Esophagus squamous epithelium (tissue), 5 donors: ENCODE measurements at places on chromosomes 1 and 21.

DNA sequence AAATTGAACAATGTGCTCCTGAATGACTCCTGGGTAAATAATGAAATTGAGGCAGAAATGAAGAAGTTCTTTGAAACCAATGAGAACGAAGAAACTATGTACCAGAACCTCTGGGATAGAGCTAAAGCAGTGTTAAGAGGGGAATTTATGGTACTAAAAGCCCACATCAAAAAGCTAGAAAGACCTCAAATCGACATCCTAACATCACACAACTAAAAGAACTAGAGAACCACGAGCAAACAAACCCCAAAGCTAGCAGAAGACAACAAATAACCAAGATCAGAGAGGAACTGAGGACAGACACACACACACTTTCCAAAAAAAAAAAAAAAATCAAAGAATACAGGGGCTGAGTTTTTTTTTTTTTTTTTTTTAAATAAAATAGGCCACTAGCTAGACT lies 564.2 kb downstream of the SMYD3 start:
- no peak for DNase-seq

DNA sequence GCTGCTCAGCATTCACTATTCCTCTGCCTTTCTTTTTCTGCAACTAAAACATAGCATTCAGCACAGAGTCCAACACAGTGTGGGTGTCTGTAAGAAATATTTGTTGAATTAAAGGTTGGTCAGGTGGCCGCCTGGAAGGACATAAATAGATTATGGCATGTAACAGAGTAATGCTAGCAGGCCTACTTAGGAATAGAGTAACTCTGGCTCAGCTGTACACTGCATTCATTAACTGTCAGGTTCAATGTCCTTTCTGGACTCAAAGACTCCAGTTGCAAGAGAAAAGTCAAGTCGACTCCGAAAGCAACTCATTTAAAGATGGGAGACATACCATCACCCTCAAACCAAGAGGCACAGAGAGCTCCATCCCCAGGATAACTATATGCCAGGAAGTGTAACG lies 116.0 kb downstream of the LMX1A start:
- no peak for DNase-seq

- DNase-seq = no peak
Measured at GRCh38 chr1:35294809-35295208, 26.3 kb downstream of the ZMYM4 start.

- no peak for DNase-seq
Measured at GRCh38 chr1:173342736-173343135, 134.4 kb upstream of the PRDX6 start.

DNA sequence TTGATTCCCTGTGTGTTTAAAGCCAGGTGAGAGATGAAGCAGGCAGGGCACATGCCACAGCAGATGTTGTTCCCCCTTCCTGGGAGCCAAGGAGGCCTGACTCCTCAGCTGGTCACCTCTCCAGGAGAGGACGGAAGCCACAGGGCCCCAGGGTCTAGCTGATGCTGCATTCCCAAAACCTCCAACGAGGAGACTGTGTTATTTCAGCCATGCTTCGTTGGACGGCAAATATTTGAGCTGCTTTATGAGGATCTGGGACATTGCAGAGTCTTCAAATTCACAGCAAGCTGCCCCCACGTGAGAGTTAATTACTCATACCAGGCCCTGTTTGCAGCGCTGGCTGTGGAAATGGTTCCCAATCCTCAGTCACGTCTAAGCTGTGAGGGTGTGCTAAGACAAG lies 85.3 kb downstream of the CDC7 start:
- no peak for DNase-seq

- DNase-seq = no peak
Measured at GRCh38 chr1:69878338-69878737, 310.6 kb downstream of the LRRC7 start.

DNA sequence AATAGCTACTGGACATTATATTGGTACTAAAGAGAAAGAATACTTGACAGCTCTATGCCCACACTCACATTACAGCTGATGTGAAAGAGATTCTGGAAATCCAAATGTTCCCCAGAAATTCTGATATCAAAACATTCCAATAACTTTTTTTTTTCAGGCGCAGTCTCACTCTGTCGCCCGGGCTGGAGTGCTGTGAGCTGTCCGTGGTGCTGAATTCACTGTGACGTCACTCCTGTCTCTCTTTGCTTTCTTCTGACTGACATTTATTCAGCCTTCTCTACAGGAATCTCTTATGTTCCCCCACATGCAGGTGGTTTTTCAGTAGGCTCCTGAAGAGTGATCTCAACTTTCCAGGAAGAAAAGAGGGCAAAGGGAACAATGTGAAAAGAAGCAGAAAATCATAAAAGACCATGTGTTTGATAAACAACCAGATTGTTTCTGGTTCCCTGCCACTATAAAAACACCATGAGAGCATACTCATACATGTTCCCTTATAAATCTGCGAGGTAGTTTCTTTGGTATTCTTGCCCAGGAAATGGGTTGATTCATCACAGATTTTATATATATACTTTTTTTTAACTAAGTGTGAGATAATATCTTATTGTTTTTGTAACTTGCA lies 6.2 kb downstream of the S100A7A start:
- no peak for DNase-seq

DNA sequence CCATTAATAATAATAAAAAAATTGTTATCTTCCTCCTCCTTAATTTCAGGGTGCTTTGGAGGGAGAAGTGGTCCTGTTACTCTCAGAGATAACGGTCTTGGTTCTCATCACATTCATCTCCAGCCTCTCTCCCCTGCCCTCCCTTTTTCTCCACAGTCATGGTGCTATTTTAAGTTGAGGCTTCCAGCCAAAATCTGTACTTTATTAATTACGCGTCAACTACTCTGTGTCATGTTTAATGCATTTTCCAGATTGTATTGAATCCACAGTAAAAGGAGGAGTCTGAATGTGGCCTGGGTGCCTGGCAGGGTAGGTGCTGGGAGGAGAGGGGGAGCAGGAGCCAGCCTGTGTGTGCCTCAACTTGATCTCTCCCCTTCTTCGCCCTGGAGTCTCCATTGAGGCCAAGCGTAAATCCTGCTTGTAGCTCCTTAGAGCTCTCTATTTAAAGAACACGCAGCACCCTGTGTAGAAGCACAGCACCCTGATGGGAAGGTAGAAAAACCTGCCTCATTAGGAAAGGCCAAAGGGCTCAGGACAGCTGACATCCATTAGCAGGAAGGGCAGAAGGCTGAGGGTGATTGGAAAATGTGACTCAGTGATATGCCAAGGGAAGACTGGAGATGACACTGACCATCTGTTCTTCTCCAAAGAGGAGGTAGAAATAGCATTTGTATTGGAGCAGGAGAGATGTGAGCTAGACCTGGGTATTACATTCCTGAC lies 82.4 kb downstream of the PLXNA2 start:
- no peak for DNase-seq

DNA sequence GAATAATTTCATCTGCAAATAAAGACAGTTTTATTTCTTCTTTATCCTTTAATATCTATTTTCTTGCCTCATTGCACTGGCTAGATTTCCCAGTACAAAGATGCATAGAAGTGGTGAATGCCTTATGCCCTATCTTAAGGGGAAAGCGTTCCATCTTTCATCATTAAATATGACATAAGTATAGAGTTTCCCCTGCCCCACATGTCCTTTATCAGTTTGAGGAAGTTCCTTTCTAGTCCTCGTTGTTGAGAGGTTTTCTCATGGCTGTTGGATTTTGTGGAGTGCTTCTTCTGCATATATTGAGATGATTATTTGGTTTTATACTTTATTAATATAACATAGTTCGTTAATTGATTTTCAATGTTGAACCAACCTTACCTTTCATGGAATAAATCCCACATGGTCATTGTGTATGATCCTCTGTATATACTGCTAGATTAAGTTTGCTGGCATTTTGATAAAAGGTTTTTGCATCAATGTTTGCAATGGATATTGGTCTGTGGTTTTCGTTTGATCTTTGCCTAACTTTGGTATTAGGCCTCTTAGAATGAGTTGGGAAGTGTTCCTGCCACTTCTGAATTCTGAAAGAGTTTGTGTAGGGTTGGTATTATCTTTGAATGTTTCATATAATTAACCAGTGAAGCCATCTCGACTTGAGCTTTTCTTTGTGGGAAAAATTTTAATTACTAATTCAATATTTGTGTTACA lies 15.6 kb downstream of the PRKACB start:
- DNase-seq = no peak

GRCh38 chr1:199336745-199337640 lies 690.5 kb upstream of the NR5A2 start:
- DNase-seq = no peak

GRCh38 chr1:205082431-205082830 lies 1.8 kb downstream of the TMEM81 start:
- no peak for DNase-seq

DNA sequence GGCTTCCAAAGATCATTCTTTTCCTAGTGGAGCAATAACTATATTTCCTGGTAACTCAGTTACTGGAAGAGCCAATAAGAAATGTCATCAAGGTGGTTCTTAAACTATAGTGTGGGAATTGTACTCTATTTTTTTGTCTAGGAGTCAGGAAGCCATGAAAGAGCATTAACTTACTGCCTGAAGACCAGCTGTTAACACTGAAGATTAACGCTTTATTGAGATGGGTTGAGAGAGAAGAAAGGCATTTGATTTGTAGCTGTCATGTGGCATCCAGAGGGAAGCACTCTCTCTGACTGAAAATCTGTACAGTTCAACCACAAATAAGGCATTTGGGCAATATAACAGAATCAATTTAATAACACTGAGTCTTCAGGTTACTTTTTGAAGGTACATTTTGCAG lies 76.0 kb downstream of the DNM3 start:
- DNase-seq = no peak

DNA sequence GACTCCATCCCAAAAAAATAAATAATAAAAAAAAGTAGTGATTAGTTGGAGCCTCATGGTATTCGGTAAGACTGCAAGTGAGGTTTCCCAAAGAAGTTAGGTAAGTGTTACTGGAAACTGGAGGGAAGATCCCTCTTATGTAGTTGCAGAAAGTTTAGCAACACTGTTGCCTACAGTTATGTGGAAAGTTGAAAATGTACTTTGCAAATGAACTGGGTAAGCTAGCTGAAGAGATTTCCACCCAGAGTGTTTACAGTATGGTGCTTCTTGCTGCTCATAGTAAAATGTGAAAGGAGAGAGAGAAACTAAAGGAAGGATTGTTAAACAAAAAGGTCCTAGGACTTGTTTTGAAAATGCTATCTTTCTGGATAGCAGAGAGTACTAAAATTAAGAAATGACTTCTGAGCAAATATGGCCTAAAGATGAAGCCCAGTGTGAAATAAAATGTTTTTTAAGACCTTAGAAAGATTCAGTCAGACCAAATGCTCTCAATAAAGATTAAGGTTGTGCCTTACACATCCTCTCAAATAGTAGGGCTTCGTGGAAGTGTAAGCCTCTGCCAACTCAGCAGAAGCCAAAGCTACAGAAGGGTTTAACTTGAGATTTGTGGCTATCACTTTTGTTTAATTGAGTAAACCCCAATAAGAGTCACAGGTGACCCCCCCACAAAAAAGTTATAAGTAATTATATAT lies 31.5 kb downstream of the RPS6KC1 start:
- DNase-seq = no peak

DNA sequence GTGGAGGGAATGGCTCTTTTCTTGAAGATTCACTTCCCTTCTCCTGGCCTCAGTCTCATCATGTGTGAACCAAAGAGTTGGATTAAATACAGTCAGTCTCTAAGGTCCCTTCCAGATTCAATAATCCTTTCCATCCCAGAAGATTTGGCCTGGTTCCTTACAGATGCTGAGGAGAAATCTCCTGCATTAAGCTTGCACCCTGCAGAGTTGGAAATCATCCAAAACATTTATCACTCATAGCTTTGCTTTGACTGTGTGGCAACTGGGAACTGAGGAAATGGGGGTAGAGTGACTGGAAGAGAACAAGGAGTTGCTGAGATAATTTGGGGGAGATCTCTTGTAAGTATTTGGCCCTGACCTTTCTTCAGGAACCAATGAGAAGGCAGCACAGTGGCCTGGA lies 220.5 kb upstream of the SGIP1 start:
- no peak for DNase-seq

DNA sequence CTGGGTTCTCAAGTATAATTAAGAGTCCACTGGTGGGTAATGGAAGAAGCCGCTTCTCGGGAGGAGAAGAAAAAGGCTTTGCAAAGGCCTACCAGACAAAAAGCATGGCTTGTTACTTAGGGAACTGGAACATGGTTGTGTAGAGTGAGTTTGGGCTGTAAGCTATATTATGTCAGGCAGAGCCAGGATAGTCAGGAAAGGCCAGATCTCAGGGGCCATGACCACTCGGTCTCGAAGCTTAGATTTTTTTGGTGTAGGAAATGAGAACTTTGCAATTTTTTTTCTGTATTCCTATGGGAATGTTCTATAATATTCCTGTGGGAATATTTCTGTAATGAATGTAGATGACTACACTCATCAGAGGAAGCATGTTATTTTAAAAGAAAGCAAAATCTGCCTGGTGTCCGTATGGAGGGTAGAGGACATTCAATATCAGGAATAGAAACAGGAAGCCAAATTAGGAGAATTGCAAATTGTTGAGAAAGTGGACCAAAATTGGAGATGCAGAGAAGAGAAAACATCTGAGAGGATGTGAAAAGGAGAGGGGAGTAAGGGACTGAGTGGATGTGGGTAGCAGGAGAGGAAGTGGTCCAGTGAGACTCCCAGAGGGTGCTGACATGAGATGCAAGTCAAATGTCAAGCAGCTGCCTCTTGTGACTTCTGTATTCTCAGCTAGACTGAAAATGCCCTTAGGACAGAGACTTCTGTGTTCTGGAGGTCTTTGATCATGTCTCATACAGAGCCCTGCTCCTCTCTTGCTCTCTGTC lies 45.2 kb upstream of the HAO2 start:
- DNase-seq = no peak

DNA sequence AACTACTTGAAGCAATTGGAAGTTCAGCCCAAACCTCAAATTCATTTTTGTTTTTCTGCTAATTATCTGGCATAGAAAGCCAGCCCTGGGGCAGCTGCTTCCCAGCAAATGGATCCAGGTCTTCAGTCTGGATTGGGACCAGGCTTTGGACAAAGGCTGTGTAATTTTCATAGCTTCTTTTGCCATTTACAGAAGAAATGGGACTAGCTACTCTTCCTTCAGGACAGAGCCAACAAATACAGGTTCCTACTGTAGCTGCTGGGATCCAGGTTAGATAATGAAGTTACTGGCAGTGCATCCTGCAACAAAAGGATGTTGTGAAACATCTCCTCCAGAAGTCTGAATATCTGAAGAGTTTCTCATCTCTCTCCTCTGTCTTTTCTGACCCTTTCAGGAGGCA lies 171.5 kb upstream of the CAMK1G start:
- no peak for DNase-seq

- DNase-seq = no peak
Measured at GRCh38 chr1:92839442-92839841, 7.6 kb downstream of the RPL5 start.
